ENCODE measurements at places on chromosomes 5 and 9. TPM values are rescaled to one million over a fixed set of nuclear protein-coding genes. Genes with fewer than 3 reads are reported as not detected.

- DNase-seq = no peak
Measured at GRCh38 chr9:104286799-104287198, 192.7 kb downstream of the SMC2 start.

GRCh38 chr9:114261987-114262386, 60.9 kb upstream of the ORM1 start:
- DNase-seq = no peak

DNA sequence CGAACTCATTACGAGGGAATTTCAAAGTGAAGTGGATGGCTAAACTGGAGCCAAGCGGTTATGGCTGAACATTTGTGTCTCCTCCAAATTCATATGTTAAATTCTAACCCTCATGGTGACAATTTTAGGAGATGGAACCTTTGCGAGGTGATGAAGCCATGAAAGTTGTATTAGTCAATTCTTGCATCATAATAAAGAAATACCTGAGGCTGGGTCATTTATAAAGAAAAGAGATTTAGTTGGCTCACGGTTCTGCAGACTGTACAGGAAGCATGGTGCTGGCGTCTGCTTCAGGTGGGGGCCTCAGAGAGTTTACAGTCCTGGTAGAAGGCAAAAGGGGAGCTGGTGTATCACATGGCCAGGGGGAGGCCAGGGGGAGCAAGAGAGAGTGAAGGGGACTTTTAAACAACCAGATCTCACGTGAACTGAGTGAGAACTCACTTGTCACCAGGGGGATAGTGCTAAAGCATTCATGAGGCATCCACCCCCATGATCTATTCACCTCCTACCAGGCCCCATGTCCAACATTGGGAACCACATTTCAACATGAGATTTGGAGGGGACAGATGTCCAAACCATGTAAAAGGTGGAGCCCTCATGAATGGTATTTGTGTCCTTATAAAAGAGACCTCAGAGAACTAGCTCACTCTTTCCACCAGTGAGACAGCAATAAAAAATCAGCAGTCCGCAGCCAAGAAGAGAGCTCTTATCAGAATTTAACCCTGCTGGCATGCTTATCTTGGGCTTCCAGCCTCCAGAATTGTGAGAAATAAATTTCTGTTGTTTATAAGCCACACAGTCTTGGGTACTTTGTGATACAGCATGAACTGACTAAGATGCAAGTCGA, 143.4 kb downstream of the MTRR start:
- DNase-seq = no peak

DNA sequence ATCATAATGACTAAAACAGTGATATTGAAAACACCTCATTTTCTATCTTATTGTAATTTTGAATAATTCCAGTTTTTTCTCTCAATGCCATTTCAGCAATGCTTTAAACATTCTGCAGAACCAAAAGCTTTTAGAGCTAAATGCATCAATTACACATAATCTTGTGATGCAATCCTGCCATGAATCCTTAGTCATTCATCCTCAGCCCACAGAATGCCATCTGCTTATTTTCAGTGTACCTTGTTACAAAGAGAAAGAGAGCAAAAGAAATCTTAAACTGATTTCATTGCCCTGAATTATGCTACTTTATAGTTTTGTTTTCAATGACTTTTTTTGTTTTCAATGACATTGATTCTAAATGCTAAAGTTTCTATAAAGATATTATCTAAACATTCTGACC, 1234.8 kb upstream of the C9orf72 start:
- no peak for DNase-seq

DNA sequence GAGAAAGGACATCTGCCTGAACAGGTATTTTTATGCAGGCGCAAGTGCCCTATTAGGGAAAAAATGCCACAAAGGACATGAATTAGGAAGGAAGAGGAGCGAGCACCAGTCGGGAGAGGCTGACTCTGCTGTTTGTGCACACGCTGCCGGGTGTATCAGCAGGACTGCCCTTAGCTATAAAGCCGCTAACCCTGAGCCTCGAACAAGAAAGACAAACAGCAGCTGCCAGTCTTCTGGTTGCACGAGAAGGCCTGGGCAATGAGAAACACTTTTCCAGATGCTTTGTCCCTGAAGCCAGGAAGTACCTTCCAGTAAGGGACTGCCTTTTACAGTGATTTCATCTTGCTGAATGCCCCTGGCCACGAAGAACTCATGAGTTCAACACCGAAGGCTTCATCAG, 12.6 kb downstream of the QSOX2 start:
- DNase-seq = no peak

TMOD1 gene
- total RNA-seq = 72.1 TPM

- DNase-seq = no peak
Measured at GRCh38 chr9:113963017-113963620, 87.0 kb downstream of the ZNF618 start.

- DNase-seq = no peak
Measured at GRCh38 chr5:40955313-40955712, 46.0 kb downstream of the C7 start.
